T-helper 2 cell (primary cell): ENCODE measurements at places on chromosomes 2 and 18.

DNA sequence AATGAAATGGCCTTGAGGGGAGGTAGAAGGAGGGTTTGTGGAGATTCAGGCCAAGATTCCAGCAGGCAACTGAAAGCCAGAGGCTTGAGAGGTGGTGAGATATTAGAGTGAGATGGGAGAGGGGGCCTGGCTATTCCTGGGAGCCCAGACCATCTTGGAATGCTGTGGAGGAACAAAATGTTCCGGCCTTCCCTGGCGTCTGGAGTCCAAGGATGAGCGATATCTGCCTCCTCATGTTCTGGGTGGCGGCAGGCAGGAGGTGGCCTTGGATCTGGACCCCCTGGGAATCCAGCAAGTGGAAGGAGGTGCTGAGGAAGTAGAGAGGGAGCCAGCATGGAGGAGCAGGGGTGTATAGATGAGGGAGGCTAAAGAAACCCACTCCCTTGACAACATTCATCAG, 335.9 kb downstream of the CYP26B1 start:
- no peak for DNase-seq

DNA sequence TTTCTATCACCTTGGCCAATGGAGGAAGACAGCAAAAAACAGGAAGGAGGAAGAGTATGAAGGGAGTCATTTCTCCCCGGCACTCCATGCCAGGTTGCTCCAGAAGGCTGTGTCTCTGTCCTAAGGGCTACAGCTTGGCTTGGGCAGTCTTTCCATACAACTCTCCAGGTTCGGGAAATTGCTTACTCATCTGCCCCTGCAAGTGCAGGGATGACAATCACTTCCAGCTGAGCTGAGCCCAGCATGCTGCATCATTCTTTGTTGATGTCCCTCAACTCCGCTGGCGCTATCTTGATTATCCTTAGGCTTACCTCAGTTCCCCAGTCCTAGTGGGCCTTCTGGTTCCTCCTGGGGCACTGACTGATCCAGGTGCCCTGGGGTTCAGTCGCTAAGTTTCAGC, 86.9 kb upstream of the COPS8 start:
- DNase-seq, result no peak

- DNase-seq, result no peak
These were observed 543 bp upstream of the MARCHF4 start for GRCh38 chr2:216372761-216373291.

DNA sequence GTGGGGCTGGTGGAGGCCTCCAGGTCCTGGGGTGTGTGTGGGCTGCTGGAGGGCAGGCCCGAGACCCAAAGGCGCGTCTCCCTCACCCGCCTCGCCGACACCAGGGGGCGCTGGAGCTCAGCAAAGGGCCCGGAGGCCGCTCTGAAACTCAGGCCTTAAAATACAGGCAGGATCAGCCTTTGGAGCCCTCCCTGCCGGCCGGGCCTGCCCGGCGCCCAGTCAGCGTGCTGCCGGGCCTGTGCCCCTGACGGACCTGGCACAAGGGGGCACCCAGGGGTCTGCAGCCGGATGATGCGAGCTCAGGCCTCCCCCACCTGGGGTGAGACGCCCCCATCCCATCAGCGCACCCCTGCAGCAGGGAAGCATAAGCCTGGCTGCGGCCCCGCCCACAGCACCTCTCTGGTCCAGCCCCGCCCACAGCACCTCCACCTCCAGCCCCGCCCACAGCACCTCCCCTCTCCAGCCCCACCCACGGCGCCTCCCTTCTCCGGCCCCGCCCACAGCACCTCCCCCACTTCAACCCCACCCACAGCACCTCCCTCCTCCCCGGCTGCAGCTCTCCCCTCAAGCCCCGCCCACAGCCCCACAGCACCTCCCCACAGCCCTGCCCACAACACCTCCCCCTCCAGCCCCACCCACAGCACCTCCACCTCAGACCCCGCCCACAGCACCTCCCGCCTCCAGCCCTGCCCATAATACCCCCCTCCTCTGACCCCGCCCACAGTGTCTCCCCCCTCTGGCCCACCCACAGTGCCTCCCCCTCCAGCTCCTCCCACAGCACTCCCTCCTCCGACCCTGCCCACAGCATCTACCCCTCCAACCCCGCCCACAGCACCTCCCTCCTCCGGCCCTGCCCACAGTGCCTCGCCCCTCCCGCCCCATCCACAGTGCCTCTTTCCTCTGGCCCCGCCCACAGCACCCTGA, 92.8 kb upstream of the OTOS start:
- DNase-seq, result peak; percentile 73

DNA sequence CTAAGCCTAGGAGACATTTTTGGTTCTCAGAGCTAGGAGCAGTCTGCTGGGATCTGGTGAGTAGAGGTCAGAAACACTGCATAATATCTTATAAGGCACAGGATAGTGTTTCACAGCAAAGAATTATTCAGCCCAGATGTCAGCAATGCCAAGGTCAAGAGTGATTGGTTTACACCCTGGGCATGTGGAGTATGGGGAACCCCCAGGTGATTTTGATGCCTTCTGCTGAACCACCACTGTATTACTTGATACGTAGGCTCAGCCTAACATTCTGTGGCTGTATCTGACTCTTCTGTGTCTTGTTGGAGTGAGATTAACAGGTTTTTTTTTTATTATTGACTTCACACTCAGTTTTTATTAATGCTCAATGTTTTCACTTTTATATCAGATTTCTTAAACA, 6.0 kb downstream of the DDX18 start:
- DNase-seq, result peak; percentile 30

GRCh38 chr2:73253400-73253799, 19.3 kb downstream of the CCT7 start:
- DNase-seq, result no peak

DNA sequence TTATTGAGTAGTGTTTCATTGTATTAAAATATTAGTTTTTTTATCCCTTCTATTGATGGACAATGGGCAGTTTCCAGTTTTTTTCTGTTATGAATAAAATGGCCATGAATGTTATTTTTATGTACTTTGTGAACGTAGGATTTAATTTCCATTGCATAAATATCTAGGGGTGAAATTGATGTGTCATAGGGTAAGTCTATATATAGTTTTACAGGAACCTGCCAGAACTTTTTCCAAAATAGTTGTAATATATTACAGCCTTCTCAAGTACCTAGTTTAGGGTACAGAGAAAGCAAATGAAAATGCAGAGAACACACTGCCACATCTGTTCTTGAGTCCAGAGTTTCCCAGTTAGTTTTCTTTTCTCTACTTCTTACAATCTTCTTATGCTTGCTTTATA, 378.6 kb downstream of the MEIS1 start:
- DNase-seq, result no peak

GRCh38 chr2:232174662-232175061, 203.9 kb upstream of the ALPP start:
- DNase-seq, result no peak
